ENCODE measurements at places on chromosomes 2 and 18. TPM values are rescaled to one million over a fixed set of nuclear protein-coding genes. Genes with fewer than 3 reads are reported as not detected.

Gene CLEC4F
- not detected for total RNA-seq

Gene MC2R
- not detected for total RNA-seq

Gene CYP26B1
- 1.3 TPM for total RNA-seq

Gene LIPG
- total RNA-seq = 48.0 TPM

Gene SANBR
- total RNA-seq = 16.8 TPM

Gene EMX1
- not detected for total RNA-seq

Gene AMER3
- total RNA-seq = not detected

Gene TMEM17
- total RNA-seq = 0.47 TPM

Gene SRD5A2
- not detected for total RNA-seq

Gene RAB12
- 64.1 TPM for total RNA-seq

Gene PKDCC
- total RNA-seq = 2.2 TPM

Gene CFAP221
- not detected for total RNA-seq

Gene PIGN
- total RNA-seq = 53.0 TPM

Gene SIX3
- not detected for total RNA-seq

Gene ALLC
- total RNA-seq = not detected

Gene SERPINB12
- total RNA-seq = not detected

Gene CXCR4
- 76.6 TPM for total RNA-seq

Gene CIB4
- not detected for total RNA-seq

Gene GNLY
- not detected for total RNA-seq

Gene ZC3H6
- 2.9 TPM for total RNA-seq

Gene SOWAHC
- total RNA-seq = 2.6 TPM

Gene MBD1
- 77.2 TPM for total RNA-seq

Gene PAIP2B
- total RNA-seq = 0.54 TPM

Gene FAM161A
- 2.1 TPM for total RNA-seq

Gene ATP8B1
- total RNA-seq = 67.3 TPM

Gene NDC80
- total RNA-seq = 9.8 TPM

Gene ANAPC1
- 77.6 TPM for total RNA-seq

Gene GALNT3
- 0.09 TPM for total RNA-seq

Gene CHRND
- not detected for total RNA-seq

Gene STAT4
- 0.09 TPM for total RNA-seq

Gene AQP12A
- total RNA-seq = not detected

Gene SERPINB4
- not detected for total RNA-seq

Gene ASB1
- 30.5 TPM for total RNA-seq

Gene SNTG2
- not detected for total RNA-seq

Gene CARF
- 2.6 TPM for total RNA-seq

Gene CACNB4
- total RNA-seq = 0.18 TPM

Gene CPO
- total RNA-seq = not detected

Gene LYPD6
- total RNA-seq = 1.8 TPM

Gene PUM2
- total RNA-seq = 43.4 TPM

Gene NT5DC4
- total RNA-seq = not detected

Gene DPP4
- 5.0 TPM for total RNA-seq

Gene ERBB4
- under 0.01 TPM for total RNA-seq

Gene LAMA3
- 3.1 TPM for total RNA-seq

Gene SPDYA
- total RNA-seq = 1.3 TPM

Gene ICOS
- not detected for total RNA-seq

Gene SCN3A
- not detected for total RNA-seq

Gene LIMS4
- total RNA-seq = 19.5 TPM

Gene SH2D6
- total RNA-seq = 0.28 TPM

Gene TMEM37
- total RNA-seq = 0.94 TPM

Gene PDE11A
- under 0.01 TPM for total RNA-seq

Gene MYL1
- total RNA-seq = not detected

Gene CYP1B1
- total RNA-seq = 0.18 TPM

Gene SERPINB7
- total RNA-seq = not detected

Gene LCT
- not detected for total RNA-seq

Gene ANKRD53
- 0.09 TPM for total RNA-seq

Gene TRABD2A
- total RNA-seq = 0.56 TPM

Gene ACYP2
- 6.6 TPM for total RNA-seq

Measured in endothelial cell of coronary artery (primary cell).